ENCODE measurements at places on chromosomes 5 and 9. TPM values are rescaled to one million over a fixed set of nuclear protein-coding genes. Genes with fewer than 3 reads are reported as not detected.

GRCh38 chr5:93578813-93579691 lies 2.0 kb downstream of the NR2F1-AS1 start:
- H3K4me1 ChIP-seq: peaks cover 26% of the 10 kb centered on the region
- no peak for DNase-seq
- H3K27ac ChIP-seq: peak overlapping the region; percentile 86
- H3K36me3 ChIP-seq: no peaks in the 10 kb centered on the region
- H3K27me3 ChIP-seq: peaks cover 60% of the 10 kb centered on the region
- peak overlapping the region; percentile 65 for H3K4me3 ChIP-seq

- no peak overlapping the region for H3K27ac ChIP-seq
- DNase-seq: no peak
- no peak overlapping the region for H3K4me3 ChIP-seq
Observed at GRCh38 chr9:10251490-10251889, 361.3 kb downstream of the PTPRD start.

- DNase-seq: no peak
- H3K27ac ChIP-seq: no peak overlapping the region
- no peak overlapping the region for H3K4me3 ChIP-seq
- H3K27me3 ChIP-seq: no peaks in the 10 kb centered on the region
- H3K4me1 ChIP-seq: no peaks in the 10 kb centered on the region
Observed at GRCh38 chr5:56459394-56460194, 226.5 kb upstream of the ANKRD55 start.

DNA sequence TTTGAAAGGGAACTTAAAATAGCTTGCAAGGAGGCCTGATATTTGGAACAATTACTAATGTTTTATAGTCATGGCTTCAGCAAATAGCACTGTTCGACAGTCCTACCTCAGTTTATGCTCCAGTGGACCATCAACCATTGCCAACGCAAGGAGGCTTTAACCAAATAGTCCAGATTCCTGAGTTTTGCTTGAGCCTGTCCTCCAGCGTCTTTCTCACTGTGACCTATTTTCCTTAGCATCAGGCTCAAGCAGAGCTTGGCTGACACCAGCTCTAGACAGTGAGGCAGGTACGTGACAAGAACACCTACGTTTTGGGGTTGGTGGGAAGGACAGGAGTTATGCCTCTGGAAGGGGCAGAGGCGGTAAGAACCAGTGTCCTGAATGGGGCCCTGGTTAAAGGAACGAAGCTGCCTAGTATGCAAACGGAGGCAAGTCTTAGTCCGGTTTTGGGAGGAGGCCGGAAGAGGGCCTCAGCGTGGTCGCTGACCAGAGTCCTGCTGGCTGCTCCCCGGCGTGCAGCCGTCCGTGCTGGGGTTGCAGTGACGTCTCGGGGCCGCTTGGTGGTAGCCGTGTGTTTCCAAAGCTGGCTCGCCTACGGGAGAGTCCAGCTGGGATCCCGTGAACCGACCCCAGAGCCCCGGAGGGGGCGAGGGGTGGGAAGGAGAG lies 998 bp upstream of the FGF18 start:
- no peaks in the 10 kb centered on the region for H3K27me3 ChIP-seq
- peak; percentile 88 for DNase-seq
- H3K4me3 ChIP-seq: peak overlapping the region; percentile 44
- H3K4me1 ChIP-seq: peaks cover 24% of the 10 kb centered on the region

DNA sequence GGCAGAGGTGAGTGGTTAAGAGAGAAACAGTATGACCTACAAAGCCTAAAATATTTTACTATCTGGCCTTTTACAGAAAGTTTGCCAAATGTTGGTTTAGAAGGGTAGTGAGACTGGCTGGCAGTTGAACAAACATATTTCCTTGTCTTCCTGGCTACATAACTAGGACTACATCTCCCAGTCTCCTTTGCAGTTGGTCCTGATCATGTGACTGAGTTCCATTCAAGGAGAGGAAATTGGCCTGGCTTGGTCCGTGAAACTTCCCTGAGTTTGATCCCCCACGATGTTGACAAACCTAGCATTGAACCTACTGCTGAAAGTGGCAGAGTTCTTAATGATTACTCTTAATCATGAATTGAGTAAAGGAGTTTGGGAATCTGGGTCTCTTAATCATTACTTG lies 280.8 kb downstream of the SLIT3 start:
- DNase-seq: no peak
- no peak overlapping the region for H3K4me3 ChIP-seq
- H3K27ac ChIP-seq: no peak overlapping the region
- H3K36me3 ChIP-seq: no peaks in the 10 kb centered on the region

DNA sequence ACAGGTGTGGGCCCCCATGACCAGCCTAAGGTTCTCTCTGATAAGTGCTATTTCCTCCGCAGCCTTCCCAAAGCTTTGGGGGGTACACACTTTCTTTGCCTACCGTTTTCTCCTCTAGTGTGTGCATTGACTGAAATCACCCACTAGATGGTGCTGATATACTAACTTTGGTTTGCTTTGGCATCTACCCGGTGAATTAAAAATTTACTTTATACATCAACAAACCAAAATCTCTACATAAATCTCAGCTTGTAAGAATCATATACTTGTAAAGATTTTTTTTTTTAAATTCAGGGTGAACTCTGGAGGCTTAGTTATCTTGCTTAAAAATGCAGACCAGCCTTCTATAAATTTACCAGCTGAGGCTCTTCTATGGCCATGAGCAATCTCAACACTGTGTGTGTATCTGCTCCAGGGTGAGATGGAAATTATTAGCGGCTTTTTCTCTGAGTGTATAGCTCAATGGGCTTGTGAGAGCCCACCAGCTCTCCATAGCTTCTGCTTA lies 475.7 kb upstream of the TNC start:
- no peak overlapping the region for H3K4me3 ChIP-seq
- no peak overlapping the region for H3K27ac ChIP-seq
- no peaks in the 10 kb centered on the region for H3K36me3 ChIP-seq
- peaks cover 5% of the 10 kb centered on the region for H3K27me3 ChIP-seq

DNA sequence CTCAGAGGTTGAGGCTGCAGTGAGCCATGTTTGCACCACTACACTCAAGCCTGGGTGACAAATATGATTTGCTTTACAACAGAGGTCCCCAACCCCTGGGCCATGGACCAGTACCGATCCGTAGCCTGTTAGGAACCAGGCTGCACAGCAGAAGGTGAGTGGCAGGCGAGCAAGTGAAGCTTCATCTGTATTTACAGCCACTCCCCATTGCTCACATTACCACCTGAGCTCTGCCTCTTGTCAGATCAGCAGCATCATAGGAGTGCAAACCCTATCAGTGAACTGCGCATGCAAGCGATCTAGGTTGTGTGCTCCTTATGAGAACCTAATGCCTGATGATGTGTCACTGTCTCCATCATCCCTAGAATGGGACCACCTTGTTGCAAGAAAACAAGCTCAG lies 42.5 kb downstream of the SAXO1 start:
- peaks cover 4% of the 10 kb centered on the region for H3K4me1 ChIP-seq
- H3K36me3 ChIP-seq: no peaks in the 10 kb centered on the region
- no peak overlapping the region for H3K4me3 ChIP-seq
- H3K27ac ChIP-seq: no peak overlapping the region

DNA sequence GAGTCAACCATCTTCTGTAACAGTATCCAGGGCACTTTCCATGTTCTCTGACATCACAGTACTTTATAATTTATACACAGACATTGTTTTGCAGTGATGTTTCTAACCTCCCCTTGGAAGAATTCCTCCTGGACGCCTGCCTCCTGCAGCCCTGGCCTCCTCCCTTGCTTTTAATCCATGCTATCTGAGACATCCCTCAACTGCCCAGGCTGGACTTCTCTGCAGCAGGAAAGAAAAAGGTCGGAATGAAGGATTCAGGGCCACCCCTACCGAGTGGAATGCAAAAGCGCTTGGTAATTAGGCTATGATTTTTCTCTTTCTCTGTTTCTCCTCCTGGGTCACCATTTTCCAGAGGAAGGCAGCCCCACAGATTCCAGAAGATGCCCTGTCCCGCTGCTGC lies 47.0 kb upstream of the SHC3 start:
- no peak overlapping the region for H3K27ac ChIP-seq
- DNase-seq: no peak
- no peaks in the 10 kb centered on the region for H3K36me3 ChIP-seq

- no peak for DNase-seq
- H3K4me3 ChIP-seq: no peak overlapping the region
- H3K4me1 ChIP-seq: no peaks in the 10 kb centered on the region
- H3K27me3 ChIP-seq: no peaks in the 10 kb centered on the region
Observed at GRCh38 chr5:3225201-3225960, 370.3 kb upstream of the IRX1 start.

ANXA2R gene
- 4.8 TPM for total RNA-seq

YTHDC2 gene
- total RNA-seq: 21.7 TPM

ORM2 gene
- 3.9 TPM for total RNA-seq

TOPORS gene
- total RNA-seq: 14.6 TPM

LTC4S gene
- 22.6 TPM for total RNA-seq

RETREG1 gene
- 22.8 TPM for total RNA-seq
